Diencephalon (tissue), 1 donor: ENCODE measurements at places on chromosomes 3 and 15. TPM values are rescaled to one million over a fixed set of nuclear protein-coding genes. Genes with fewer than 3 reads are reported as not detected.

Gene NLGN1
- 99.4 TPM for total RNA-seq

Gene NTRK3
- 65.7 TPM for total RNA-seq

Gene SLC2A2
- total RNA-seq = not detected

Gene ACTR8
- total RNA-seq = 53.3 TPM

Gene C3orf49
- total RNA-seq = not detected

Gene TOMM70
- 123 TPM for total RNA-seq

Gene SMCO1
- not detected for total RNA-seq

Gene KNG1
- total RNA-seq = not detected

Gene P2RY13
- 3.5 TPM for total RNA-seq

Gene COL6A6
- 1.2 TPM for total RNA-seq

Gene LYSMD2
- total RNA-seq = 14.1 TPM

Gene GABRA5
- 103 TPM for total RNA-seq

Gene CFAP100
- 6.5 TPM for total RNA-seq

Gene ISL2
- not detected for total RNA-seq

Gene CHCHD6
- 42.2 TPM for total RNA-seq

Gene CHRFAM7A
- total RNA-seq = 14.8 TPM

Gene ZNF860
- total RNA-seq = 6.7 TPM

Gene COL7A1
- total RNA-seq = 3.5 TPM

Gene ROBO2
- 411 TPM for total RNA-seq
